AG09319 (cell line): ENCODE measurements at places on chromosomes 2 and 18.

GRCh38 chr2:64699712-64700111, 46.0 kb upstream of the SERTAD2 start:
- no peak for DNase-seq

- DNase-seq: no peak
These were observed 347.6 kb downstream of the RNF144A start for GRCh38 chr2:7264791-7265190.

GRCh38 chr2:166516712-166517303, 22.8 kb upstream of the SCN7A start:
- no peak for DNase-seq

- DNase-seq: no peak
These were observed 21.6 kb downstream of the ASAP2 start for GRCh38 chr2:9228088-9228751.

DNA sequence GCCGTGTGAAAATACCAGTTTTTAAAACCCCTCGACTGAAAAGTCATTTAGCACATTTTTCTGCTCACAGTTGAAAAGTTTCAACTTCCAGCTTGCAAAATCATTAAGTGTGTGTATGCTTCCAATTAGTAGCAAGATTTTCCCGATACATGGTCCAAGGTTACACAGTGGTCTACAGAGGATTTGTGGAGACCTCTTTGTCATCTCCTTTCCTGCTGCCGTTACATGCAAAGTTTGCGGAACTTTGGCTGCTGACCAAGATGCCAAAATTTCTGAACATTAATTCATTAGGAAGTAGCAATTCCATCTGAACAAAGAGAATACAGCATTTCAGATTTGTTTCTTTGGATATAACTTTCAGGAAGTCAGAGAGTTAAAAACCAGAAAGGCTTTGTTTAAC, 474.6 kb downstream of the PLCL1 start:
- no peak for DNase-seq

DNA sequence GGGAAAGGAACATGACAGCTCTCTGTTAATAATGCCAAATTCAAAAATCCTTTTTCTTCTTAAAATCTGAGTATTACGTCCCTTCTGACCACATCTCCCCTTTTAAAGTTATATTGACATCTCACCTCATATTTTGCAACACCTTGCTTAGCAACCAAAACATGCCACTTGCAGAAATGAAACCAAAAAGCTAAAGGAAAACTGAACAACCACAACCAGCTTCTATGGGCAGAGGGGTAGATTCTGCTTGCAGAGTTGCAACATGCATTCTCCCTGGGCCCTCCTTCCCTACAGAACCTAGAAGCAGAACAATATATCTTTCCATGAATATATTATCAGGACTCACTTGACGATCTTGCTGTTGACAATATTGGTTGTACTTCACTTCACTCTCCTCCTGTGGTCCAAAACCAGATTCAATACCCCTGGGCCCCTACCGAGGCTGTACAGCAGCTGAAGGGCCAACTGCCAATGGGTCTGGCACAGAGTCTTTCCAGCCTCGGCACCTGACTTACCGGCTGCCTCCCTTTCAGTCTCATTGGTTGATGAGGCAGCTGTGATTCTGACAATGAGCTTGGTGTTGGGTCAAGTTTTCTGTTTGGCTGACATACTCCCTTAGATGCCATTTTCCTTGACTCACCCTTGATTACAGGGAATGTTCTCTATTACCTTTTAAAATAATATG, 616.6 kb downstream of the ZEB2 start:
- DNase-seq: no peak
